Placental epithelial cell (primary cell): ENCODE measurements at places on chromosomes 6 and 20. TPM values are rescaled to one million over a fixed set of nuclear protein-coding genes. Genes with fewer than 3 reads are reported as not detected.

Gene MCCD1
- not detected in 2 replicates for total RNA-seq

Gene DUSP15
- not detected in 2 replicates for total RNA-seq

Gene GHRH
- not detected in 2 replicates for total RNA-seq

Gene OR2H1
- total RNA-seq, result not detected in 2 replicates

Gene WFDC5
- total RNA-seq, result not detected in 2 replicates

Gene HACE1
- total RNA-seq, result 8.7 and 15.7 TPM in 2 replicates

Gene MEP1A
- not detected in 2 replicates for total RNA-seq

Gene ASCC3
- 40.8 and 96.0 TPM in 2 replicates for total RNA-seq

Gene HLA-DRB5
- not detected in 2 replicates for total RNA-seq

Gene PTGIS
- 0.11 and 0.39 TPM in 2 replicates for total RNA-seq

Gene TRIM40
- not detected in 2 replicates for total RNA-seq

Gene CEP85L
- total RNA-seq, result 6.3 and 8.8 TPM in 2 replicates

Gene TSHZ2
- not detected in 2 replicates for total RNA-seq

Gene ZFP57
- total RNA-seq, result 1.6 TPM in 2 replicates

Gene BTBD9
- total RNA-seq, result 5.1 and 8.5 TPM in 2 replicates

Gene UBE2C
- total RNA-seq, result 3.9 and 16.9 TPM in 2 replicates

Gene PPP1R18
- total RNA-seq, result 31.4 and 43.8 TPM in 2 replicates

Gene CUL7
- 57.5 and 80.1 TPM in 2 replicates for total RNA-seq

Gene PPIL6
- total RNA-seq, result 0.22 and 0.39 TPM in 2 replicates

Gene RAET1E
- not detected in 2 replicates for total RNA-seq

Gene SYTL3
- total RNA-seq, result 11.8 and 13.2 TPM in 2 replicates

Gene PRRT1
- 0.11 and 0.79 TPM in 2 replicates for total RNA-seq

Gene STMND1
- total RNA-seq, result not detected in 2 replicates

Gene SIRPG
- not detected in 2 replicates for total RNA-seq

Gene ZSCAN31
- total RNA-seq, result 2.0 and 2.3 TPM in 2 replicates

Gene MYLK4
- total RNA-seq, result 1.3 and 1.6 TPM in 2 replicates

Gene EDN1
- total RNA-seq, result 45.1 and 91.0 TPM in 2 replicates

Gene SLC24A3
- total RNA-seq, result 0.11 and 0.39 TPM in 2 replicates

Gene DDX27
- total RNA-seq, result 36.5 and 44.0 TPM in 2 replicates

Gene CST2
- total RNA-seq, result not detected in 2 replicates

Gene OPRM1
- not detected in 2 replicates for total RNA-seq

Gene FRK
- 5.1 and 6.5 TPM in 2 replicates for total RNA-seq

Gene LY6G5C
- total RNA-seq, result not detected in 2 replicates

Gene KCNQ5
- total RNA-seq, result 0.43 and 5.9 TPM in 2 replicates

Gene BMP6
- total RNA-seq, result 0.39 and 2.1 TPM in 2 replicates

Gene MRAP2
- total RNA-seq, result 0.39 TPM in 1 of 2 replicates, not detected in the other

Gene NNAT
- total RNA-seq, result 39.5 and 106 TPM in 2 replicates

Gene AHCY
- total RNA-seq, result 83.2 and 184 TPM in 2 replicates

Gene BPI
- total RNA-seq, result not detected in 2 replicates

Gene BLOC1S5
- total RNA-seq, result 14.9 and 16.8 TPM in 2 replicates

Gene ZNF322
- 15.5 and 17.3 TPM in 2 replicates for total RNA-seq

Gene DCDC2
- total RNA-seq, result not detected in 2 replicates

Gene RCAN2
- total RNA-seq, result not detected in 2 replicates

Gene CALHM6
- 0.79 and 0.98 TPM in 2 replicates for total RNA-seq

Gene BEND3
- total RNA-seq, result 4.6 and 4.7 TPM in 2 replicates

Gene SESN1
- 29.1 and 30.2 TPM in 2 replicates for total RNA-seq

Gene OPN5
- total RNA-seq, result not detected in 2 replicates

Gene CASS4
- total RNA-seq, result under 0.01 and 1.5 TPM in 2 replicates
